ENCODE measurements at places on chromosomes 7 and 10.

DNA sequence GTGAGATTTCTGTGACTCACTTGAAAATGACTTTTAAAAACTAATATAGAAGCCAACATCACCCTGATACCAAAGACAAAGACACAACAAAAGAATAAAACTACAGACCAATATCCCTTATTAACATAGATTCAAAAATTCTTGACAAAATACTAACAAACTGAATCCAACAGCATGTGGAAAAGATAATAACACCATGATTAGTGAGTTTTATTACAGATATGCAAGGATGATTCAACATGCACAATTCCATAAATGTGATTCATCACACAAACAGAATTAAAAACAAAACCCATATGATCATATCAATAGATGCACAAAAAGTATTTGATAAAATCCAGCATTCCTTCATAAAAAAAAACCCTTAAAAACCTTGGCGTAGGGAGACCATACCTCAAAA is 6.5 kb downstream of the MGAM start:
- no peak for DNase-seq

DNA sequence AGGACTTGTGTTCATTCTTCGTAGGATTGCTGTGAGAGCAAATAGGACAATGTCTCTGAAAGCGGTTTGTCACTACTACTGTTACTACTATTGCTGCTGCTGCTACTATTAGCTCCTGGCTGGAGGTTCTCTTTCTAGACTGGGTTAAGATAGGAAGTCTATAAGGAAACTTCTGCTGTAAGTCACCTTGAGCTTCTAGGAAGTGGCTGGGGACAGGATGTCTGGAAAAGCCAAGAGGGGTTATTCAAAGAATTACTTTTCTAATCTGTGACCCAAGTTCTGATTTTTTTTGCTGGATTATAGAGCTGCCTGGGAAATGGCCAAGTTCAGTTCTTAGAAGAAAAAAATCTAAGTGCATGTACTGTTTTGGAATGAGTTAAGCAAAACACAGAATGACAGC is 62.2 kb downstream of the NAMPT start:
- no peak for DNase-seq

DNA sequence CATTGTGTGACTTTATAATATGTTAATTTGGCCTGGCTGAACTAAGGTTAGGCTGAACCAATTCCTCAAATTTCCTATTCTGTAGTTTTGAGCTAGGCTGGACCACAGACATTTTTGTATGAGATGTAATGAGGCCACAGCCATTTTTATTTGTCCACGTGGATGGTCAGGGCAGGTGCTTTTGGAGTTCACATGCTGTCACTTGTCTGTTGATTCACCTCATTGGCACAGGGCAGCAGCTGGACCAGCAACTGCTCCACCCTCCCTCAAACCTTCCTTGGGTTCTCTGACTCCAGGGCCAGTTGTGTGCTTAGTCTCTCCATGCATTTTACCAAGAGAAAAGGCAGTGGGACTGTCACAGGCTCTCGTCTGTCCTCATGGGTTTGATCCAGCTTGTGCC is 76.1 kb upstream of the NPS start:
- no peak for DNase-seq

DNA sequence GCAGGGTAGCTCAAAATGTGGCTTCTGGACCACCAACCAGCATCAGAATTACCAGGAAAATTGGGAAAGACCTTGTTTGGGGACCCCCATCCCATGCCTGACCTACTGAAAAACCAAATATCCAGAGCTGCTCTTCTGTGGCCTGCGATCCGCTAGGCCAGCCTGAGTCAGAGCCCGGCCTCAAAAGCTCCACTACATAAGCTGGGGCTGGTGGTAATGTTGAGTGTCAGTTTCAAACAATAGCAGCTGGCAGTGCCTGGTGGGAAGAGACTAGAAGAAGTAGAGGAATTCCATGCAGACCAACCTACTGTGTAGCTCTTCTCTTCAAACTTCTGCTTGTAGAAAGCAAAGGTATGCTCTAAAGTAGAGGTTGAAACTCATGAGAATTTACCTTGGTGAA is 52.0 kb downstream of the KLRG2 start:
- no peak for DNase-seq

DNA sequence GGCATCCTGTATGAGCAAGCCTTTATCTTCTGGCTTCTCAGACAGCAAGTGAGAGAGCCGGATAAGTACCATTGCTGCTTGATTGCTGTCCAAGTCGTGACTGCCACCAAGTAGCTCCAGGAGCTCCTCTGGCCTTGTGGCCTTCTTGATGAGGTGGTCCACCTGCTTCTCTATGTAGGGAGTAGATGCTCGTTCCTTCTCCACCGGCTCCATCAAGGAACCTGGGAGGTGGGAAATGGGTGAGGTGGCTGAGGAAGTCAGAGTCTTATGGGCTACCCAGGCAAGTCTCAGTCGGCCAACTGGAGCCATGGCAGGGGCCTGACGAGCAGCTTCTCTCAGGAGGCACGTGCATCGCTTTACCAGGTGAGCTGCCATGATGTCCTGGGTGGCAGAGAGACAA is 2.6 kb downstream of the TBRG4 start:
- DNase-seq = no peak

- peak; percentile 35 for DNase-seq
Observed at GRCh38 chr10:72334825-72335393, 19.8 kb downstream of the DNAJB12 start.

GRCh38 chr7:108016841-108017775 is 14.1 kb upstream of the LAMB1 start:
- peak; percentile 64 for DNase-seq

GRCh38 chr10:5645375-5645774 is 21.0 kb downstream of the ASB13 start:
- DNase-seq = no peak

DNA sequence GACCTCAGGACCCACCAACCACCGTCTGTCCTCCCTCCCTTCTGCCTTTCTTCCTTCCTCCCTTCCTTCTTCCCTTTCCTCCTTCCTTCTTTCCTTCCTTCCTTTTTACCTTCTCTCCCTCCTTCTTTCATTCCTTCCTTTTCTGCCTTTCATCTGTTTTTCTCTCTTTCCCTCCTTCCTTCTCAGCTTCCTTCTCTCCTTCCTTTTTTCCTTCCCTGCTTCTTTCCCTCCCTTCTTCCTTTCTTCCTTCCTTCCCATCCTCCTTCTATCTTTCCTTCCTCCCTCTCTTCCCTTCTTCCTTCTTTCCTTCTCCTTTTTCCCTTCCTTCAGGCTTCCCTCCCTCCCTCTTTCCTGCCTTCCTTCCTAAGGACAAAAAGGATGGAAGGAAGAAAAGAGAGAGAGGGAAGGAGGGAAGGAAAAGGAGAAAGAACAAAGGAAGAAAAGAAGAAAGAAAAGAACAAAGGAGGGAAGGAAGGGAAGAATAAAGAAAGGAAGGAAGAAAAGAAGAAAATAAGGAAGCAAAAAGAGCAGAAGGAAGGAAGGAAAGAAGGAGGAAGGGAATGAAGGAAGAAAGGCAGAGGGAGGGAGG is 405.0 kb downstream of the GRID1 start:
- DNase-seq = no peak

DNA sequence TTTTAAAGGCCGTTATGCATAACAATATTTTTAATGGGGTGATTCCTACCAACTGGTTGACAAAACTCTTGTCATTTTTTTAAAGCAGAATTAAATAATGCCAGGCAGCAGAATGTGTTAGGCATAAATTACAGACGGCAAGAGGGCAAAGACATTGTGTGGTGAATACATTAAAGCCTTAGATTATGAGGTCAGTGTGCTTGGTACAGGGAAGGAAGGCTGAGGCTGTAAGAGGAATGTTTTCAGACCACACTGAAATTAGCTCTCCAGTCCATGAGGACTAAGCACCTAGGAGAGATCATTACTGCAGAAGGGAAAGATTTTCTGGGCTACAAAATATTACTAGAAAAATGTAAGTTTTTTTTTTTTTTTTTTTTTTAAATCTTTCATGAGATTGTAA is 312.8 kb upstream of the PRKCQ start:
- no peak for DNase-seq

GRCh38 chr10:123665491-123666286 is 466 bp upstream of the GPR26 start:
- no peak for DNase-seq

DNA sequence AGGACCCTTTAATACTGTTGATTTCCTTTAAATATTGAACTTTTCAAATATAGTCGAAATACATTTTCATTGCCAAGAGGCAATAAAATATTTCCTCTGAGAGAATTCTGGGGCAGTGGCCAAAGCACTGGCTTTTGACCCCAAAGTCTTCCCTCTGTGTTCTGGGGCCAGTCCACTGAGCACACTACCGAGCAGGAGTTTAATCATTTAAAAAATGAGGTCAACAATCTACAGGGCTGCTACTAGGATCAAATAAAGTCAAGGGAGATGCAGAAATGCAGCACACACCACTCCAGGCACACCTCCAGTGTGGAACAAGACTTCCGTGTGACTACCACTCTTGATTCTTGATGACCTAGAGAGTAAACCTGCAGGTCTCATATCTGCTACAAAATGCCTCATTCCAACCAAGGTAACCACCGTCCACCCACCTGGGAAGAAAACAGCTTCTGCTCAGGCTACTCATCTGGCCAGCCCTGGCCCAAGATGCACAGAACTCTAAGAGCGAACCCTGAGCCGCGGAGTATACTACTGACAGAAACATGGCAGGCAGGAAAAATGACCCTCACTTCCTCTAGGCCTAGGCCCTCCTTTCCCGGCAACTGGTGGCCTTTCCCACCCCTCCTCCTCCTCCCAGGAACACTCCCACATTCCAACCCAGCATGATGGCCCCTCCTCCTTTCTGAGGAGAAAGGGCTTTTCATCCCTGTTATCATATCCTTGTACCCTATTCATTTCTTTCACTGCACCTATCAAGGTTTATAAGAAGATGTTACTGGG is 97.7 kb downstream of the ALOX5 start:
- no peak for DNase-seq

DNA sequence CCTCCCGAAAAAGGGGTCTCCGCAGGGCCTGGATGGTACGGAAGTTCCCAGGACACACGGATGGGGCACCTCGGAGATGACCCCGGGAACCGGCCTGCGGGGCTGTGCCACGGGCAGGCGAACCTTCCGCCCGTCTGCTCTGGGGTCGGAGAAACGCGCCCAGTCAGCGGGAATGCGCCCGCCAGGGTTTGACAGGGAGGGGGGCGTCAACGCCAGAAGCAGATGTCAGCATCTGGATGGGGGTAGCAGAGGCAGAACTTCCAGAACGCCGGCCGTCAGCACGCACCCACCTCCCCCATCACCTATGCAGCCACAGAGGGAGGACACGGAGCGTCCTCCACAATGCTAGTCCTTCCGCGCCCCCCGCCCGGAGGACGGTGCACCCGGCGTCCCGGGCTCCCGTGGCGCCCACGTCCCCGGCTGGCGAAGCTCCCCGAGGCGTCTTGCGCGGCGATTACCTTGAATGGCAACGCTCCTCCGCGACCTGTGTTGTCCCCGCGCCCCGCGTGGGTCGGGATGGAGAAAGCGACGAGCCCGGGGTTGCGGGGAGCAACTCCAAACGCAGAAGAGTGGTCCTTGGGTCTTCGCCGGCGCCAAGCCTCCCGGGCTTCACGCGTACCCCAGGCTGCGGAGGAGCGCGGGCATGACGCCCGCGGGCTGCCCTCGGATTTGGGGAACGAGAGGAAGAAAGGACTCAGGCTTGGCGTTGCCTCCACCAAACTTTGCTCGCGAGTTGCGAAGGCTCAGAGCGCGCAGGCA is 561 bp downstream of the FGFR2 start:
- no peak for DNase-seq

DNA sequence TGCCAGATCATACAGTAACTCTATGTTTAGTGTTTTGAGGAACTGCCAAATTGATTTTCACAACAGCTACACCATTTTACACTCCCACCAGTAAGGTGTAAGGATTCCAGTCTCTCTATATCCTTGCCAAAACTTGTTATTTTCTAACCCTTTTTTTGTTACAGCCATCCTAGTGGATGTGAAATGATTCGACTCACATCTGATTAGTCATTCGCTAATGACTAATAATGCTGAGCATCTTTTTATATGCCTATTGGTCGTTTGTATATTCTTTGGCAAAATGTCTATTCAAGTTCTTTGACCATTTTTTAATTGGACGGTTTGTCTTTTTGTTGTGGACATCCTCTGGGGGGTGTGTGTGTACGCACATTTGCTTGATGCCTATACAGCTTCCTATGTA is 142.8 kb downstream of the DGKB start:
- DNase-seq = peak; percentile 8

DNA sequence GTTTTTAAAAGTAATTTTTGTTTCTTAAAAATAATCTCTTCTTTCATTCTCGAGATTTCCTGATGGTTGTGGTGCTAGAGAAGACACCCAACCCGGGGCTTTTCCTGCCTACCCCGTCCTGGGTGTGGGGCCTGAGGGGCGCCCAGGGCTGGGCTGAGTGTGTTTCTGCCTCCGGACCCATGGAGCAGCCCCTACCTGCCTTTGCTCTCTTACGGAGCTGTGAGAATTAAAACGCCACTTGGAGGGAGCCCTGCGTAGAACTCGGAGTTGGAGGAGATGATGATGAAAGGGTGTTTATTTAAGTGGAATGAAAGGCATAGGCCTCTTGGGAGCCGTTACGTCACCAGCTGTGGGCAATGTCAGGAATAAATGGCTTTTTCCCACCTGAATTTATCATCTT is 261.8 kb upstream of the SHH start:
- no peak for DNase-seq

DNA sequence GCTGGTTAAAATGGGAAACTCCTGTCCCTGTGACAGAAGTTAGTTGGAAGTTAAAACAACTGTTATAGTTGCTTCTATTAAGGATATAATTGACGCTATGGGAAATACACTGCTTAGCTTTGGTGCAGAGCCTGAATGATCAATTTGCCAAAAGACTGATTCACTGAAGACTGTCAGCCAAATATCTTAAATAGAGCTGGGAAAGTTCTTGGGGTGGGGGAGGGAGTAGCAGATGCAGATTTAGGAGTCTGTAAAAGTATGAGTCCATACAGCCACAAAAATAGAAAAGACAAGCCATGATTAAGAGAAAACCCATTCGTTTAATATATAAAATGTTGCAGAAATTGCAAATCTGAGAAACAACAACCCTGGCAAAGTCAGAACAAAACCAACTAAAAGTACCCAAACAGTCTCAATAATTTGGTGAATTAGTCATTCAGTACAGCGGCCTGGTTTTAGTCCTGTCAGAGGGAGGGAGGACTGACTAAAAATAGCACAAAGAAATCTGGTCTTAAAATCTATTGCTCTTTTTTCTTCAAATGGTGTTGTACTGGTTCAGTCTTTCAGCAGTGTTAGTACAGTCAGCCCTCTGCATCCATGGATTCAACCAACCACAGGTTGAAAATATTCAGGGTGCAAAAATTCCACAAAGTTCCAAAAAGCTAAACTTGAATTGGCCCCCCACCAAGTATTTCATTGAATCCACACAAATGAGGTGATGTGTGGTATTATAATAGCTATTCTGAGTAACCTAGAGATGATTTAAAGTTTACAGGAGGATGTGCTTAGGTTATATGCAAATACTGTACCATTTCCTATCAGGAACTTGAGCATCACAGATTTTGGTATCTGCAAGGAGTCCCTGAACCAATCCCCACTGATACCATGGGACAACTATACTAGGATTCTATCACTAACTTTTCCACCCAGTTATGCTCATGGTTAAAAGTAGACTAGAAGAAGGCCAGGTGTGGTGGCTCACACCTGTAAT is 30.0 kb downstream of the STK17A start:
- peak; percentile 77 for DNase-seq
